ENCODE measurements at places on chromosomes 2 and 18.

DNA sequence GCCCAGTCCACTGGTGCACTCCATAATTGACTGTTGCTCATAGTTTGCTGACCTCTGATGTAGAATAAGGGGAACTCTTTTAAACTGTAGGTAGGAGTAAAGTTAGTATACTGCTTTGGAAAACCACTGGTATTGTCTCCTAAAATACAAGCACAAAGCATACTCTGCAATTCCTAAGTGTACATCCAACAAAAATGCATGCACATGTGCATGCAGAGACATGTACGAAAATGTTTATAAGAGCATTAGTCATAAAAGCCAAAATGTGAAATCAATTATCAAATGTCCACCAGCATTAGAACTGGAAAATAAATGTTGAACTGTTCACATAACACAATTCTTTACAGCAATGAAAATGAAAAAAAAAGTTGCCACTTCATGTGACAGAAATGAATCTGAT is 39.8 kb upstream of the DDX18 start:
- no peak for DNase-seq

DNA sequence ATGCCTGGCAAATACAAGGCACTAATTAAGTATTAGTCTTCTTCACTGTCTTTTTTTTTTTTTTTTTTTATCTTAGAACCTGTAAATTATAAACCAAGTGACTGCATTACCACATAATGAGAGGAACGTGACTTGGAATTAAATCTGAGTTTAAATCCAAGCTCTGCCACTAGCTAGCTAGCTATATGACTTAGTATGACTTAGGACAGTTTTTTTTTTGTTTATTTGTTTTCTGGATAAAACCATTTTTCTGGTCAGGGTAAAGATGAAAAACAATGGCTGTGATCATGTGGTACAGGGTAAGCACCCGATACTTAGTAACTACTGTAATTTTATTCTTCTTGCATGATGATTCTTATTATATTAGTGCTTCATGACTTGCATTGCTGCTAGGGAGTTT is 191.8 kb upstream of the LRRTM1 start:
- no peak for DNase-seq

GRCh38 chr2:96664366-96664925 is 21.9 kb downstream of the FER1L5 start:
- DNase-seq, result no peak

- DNase-seq, result no peak
Measured at GRCh38 chr2:60385648-60386047, 167.8 kb downstream of the BCL11A start.

- no peak for DNase-seq
Measured at GRCh38 chr2:88603146-88603545, 24.1 kb downstream of the EIF2AK3 start.

- no peak for DNase-seq
Measured at GRCh38 chr2:239827523-239827890, 197.6 kb downstream of the NDUFA10 start.

- no peak for DNase-seq
Measured at GRCh38 chr2:136246086-136246669, 128.2 kb upstream of the CXCR4 start.

DNA sequence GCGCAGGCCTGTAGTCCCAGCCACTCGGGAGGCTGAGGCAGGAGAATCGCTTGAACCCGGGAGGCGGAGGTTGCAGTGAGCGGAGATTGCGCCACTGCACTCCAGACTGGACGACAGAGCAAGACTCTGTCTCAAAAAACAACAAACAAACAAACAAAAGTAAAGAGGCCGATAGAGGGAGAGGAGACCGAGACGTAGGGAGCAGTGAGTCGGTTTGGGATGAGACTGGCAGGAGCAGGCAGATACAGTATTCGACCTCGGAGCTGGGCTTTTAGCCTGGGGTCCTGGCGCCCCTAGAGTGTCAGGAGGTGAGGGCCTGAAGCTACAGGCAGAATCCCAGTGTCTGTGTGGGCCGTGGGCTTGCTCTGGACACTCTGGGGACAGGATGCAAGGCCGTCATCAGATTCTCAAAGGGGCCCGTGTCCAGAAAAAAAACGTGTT is 51.2 kb downstream of the SLC4A1AP start:
- no peak for DNase-seq

DNA sequence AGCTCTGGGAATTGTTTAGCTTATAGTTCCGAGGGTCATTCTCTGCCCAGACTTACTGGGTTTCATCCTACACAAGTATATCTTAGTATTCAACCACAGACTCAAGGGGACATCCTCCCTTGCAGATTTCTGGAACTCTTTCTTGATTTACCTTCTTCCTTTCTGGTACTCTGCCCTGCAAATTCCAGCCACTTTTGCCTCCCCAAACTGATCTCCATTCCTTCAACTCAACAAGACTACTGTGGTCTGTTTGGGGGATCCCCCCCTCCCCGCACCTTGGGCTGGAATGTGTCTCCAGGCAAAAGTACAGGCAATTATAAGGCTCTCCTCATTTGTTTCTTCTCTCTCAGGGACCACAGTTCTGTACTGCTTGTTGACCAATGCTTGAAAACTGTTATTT is 13.4 kb downstream of the PHOSPHO2 start:
- no peak for DNase-seq

DNA sequence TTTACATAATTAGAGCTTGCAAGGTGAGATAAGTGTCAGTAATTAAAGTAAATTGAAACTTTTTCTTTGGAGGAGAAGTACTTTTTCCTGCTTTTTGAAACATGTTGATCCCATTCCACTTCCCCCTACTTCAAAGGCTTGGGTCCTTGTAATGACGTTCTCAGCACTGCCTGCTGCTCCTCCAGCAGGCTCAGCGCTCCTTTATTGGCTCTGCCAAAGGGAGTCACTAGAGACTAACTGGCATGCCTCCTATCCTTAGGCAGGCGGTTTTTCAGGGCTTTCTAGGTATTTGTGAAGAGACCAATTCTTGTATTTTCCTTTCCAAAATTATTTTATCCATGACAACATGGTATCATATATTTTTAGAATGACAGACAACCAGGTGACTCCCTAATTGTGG is 43.9 kb upstream of the ACADL start:
- no peak for DNase-seq

GRCh38 chr2:184598316-184599053 is at the start of gene ZNF804A:
ZNF804A (plus strand) TSS chr2:184598529; CDS start chr2:184598960, 431 bp downstream.
- peak; percentile 20 for DNase-seq

DNA sequence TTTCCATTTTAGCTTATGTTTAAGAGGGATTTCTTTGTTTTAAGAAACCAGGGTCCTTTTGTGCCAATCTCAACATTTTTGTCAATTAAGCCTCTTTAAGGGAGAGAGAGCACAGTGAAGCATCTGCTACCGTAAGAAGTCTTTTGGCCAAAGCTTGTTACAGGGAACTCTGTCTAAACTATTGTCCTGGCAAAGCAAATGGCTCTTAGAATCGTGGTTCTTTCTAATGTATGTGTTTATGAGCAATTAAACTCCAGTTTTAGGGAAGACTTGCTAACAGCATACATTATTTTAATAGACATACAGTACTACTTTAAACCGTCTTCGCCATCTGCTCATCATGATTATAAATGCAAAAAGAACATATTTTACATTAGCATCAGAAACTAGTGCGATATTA is 202.1 kb downstream of the CDCA7 start:
- no peak for DNase-seq

- DNase-seq, result no peak
Measured at GRCh38 chr18:61975526-61976326, 82.9 kb upstream of the RNF152 start.

DNA sequence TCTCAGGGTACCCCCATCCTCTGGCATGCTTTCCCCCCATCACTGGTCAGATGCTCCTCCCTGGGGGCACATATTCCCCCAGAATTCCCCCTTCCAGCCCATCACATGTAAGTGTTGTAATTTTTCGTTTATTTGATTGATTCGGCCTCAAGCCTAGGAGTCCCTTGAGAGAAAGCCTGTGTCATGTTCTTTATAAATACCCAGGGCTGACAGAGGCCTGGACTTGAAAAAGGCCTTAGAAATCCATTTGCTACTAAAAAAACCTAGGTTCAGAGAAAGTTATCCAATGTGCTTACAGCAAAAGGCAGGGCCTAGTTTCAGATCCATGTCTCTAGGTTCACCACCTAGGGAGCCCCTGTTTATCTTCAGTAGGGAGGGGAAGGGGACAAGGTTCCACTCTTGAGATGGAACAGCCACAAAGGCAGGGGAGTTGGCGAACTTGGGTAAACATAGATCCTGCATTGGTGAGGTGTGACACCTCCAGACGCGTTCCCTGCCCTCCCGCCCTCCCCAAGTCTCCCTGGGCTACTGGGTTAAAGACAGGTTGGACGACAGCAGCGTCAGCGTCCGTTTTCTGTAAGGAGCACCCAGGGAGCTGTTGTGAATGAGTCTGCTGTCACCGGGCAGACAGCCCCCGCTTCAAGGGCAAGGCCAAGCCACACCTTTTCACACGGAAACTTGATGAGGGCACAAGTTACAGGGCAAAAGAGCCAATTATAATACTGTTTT is 147.8 kb downstream of the EN1 start:
- DNase-seq, result no peak

- no peak for DNase-seq
Measured at GRCh38 chr2:113376253-113376912, 61.1 kb upstream of the ZNG1B start.

- no peak for DNase-seq
Measured at GRCh38 chr2:160043265-160043664, 19.1 kb downstream of the PLA2R1 start.

- DNase-seq, result no peak
Measured at GRCh38 chr2:235098269-235098668, 146.5 kb downstream of the SH3BP4 start.

GRCh38 chr2:208280933-208281332 is 14.9 kb downstream of the PIKFYVE start:
- no peak for DNase-seq

- no peak for DNase-seq
Measured at GRCh38 chr2:173961346-173961705, 3.8 kb downstream of the SP3 start.

- no peak for DNase-seq
Measured at GRCh38 chr2:2799151-2799697, 468.1 kb upstream of the MYT1L start.

DNA sequence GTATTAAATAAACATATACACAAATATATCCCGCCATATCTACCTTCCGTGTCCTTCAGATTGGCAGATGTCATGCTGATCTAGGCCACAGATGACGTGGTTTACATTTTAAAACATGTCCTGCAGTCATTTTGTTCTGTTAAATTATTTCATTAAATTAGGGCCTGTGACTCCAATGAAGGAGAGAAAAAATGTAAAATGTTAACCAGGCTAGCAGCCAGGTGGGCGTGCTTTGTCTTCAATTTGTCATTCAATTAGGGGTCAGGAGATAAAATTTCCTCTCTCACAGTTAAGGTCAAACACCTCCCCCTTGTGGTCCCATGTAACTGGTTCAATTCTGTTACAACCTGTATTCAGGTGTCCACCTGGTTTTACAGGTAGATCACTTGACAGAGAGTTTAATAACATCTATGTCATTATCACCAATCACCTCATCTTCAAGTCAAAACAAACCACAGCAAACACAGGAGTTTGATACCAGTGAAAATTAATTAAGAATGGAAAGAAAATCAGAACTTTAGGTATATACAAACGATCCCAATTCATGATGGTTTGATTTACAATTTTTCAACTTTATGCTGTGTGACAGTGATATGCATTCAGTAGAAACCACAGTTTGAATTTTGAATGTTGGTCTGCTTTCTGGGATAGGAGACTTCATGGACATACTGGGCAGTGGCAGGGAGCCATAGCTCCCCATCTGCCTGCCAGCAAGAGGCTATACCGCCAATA is 339.4 kb downstream of the CMPK2 start:
- DNase-seq, result no peak

- no peak for DNase-seq
Measured at GRCh38 chr18:21735452-21736015, 5.1 kb upstream of the MIB1 start.

DNA sequence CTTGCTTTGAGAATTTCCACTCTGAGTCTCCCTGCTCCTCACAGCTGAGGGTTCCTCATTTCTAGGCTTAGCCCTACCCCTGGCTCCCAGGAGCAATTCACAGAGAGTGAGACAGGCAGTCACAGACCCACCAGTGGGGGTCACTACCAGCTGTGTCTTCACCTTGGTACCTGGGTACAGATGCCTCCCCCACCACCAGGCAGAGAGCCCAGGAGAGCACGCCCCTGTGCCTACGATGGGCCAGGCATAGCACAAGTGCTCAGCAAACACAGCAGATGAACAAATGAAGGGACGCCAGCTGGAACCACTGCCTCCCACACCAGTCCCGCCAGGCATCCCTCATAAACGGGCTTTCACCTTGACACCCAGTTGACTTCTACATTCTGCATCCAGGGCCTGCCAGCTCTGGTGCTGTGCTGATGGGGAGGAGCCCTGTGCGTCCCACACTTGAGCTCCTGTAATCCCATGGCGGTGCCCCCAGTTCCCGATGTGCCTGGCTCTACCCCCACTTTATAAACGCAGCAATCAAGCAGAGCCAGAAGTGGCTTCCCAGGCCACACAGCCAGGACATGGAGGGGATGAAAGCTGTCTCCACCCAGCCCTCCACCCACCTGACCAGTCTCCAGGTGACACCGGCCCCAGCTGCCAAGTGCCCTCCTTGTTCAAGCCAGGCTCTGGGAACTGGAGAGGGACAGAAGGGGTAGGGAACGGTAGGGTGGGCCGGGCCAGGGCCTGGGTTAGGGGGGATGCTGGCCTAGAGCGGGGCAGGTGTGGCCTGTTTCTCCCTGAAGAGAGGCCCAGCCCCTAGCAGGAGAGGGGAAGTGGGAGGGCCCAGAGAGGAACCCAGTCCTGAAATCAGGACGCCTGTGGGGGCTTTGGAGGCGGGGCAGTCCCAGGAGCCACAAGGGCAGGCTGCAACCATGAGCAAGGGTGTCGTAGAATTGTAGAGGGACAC is 42.5 kb downstream of the SCTR start:
- no peak for DNase-seq

GRCh38 chr18:69364930-69365329 is 35.8 kb upstream of the DOK6 start:
- DNase-seq, result no peak

- peak; percentile 58 for DNase-seq
Measured at GRCh38 chr2:37414470-37414949, 70.1 kb downstream of the QPCT start.

DNA sequence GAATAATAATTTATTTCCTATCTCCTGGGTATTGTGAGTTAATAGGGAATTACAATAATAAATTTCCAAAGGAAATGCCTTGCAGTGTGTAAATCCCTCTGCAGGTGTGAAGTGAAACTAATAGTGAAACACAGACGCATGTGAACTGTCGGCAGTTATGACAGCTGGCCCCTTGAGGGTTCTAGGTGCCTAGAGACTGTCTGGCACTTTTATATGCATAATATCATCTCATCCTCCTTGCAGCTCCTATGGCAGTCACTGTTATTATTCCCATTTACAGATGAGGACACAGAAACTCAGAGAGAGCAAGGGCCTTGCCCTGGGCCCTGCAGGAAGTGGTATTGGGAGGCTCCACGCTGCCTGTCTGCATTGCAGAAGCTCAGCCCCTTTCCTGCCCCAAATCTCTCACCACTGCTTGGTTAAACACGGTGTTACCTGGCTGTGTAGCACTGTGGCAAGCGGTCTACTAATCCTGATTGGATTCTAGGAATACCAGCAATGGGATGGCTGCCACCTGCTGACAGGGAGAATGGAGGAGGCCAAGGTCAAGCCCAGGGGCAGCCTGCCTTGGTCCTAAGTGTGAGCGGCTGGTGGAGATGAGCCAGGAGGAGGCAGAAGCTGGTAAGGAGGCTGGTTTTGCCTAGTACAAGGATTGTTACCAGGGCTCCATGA is 32.8 kb upstream of the ACKR3 start:
- DNase-seq, result no peak

GRCh38 chr2:29987146-29987545 is 65.8 kb upstream of the ALK start:
- DNase-seq, result no peak

- DNase-seq, result no peak
Measured at GRCh38 chr2:15930589-15931318, 9.6 kb upstream of the MYCN start.

Data from SW 1271 (cell line).